Right kidney (tissue), 9 donors: ENCODE measurements at places on chromosomes 12 and 14.

DNA sequence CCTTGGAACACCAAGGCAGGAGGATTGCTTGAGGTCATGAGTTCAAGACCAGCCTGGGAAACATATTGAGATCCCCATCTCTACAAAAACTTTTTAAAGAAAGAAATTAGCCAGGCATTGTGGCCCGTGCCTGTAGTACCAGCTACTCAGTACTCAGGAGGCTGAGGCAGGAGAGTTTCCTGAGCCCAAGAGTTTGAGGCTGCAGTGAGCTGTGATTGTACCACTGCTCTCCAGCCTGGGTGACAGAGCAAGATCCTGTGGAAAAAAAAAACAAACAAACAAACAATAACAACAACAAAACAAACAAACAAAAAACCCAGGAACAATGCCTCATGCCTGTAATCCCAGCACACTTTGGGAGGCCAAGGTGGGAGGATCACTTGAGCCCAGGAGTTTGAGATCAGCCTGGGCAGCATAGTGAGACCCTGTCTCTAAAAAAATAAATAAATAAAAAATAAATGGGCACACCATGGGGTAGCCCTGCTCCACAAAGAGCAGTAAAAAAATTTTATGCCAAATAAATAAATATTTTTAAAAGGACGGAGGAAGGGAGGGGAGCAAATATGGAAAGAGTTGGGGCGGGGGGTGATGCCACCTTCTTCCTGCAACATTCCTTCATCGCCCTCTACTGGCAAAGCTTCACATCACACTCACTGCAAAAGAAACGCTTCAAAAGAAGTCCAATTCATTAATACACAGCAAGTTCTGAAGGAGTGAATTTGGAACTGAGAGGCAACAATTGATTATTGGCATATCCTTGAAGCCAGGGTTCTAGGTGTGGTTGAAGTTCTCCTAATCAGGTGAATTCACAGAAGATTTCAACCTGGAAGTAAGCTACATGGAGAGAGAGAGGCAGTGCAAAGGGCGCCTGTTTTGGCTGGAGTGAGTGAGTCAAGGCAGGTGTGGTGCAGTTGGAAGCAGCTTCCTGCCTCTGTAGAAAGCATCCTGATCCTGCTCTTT lies 8.8 kb upstream of the GNPTAB start:
- DNase-seq = no peak

GRCh38 chr12:106934277-106934676 lies 21.4 kb upstream of the TMEM263 start:
- DNase-seq = no peak

GRCh38 chr12:100058482-100059029 lies 73.8 kb upstream of the ANKS1B start:
- no peak for DNase-seq

DNA sequence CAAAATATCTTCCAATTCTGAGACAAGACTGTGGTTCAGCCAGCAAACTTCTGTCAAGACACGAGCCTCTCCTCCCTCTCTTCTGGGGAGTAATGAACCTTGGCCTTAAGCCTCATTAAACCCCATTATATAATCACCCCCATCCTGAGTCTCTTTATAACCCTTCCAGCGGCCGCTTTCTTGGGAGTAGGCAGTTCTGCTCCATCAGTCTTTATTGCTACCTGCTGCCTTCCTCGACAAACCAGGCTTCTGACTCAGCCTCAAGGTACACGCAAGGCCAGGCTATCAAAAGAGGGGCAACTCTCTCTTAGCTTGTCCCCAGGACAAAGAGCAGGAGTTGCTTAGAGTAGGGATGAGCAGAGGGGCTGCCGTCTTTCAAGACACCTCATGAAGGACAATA lies 300.8 kb upstream of the NOS1 start:
- DNase-seq = no peak

DNA sequence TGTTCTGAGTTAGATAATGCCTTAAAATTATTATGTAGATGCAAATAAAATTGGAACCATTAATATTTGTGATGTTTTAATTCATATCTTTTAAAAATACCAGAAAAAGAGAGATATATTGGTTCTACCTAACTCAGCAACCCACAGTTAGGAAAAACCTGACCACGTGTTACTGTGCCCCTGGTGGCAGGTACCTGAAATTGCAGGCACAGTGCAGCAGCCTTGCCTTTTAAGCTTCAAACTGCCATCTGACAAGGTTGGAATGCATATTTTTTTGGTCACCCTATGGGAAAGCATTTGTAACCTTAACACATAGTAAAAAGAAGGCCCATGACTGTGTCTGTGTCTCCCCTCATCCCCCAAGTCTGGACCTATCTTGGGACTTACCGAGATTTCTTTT lies 109.4 kb upstream of the NOS1 start:
- DNase-seq = no peak
